Right ventricle myocardium superior (tissue), 1 donor: ENCODE measurements at places on chromosomes 5 and 9. TPM values are rescaled to one million over a fixed set of nuclear protein-coding genes. Genes with fewer than 3 reads are reported as not detected.

DNA sequence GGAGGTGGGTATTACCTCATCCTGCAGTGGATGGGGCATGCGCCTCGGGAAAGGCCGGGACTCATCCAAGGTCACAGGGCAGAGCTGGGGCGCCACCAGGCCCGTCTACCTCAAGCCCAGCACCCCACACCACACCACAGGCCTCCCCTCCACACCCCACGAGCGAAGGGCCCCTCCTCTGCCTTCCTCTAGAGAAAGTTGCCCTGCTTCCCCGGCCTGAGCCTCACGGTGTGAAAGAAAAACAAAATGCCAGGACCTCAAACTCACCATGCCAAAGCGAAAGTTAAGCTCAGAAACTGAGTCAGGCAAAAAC lies 161.1 kb downstream of the COL23A1 start:
- no peak for DNase-seq

GRCh38 chr9:32579706-32580331 lies 6.9 kb upstream of the NDUFB6 start:
- peak; percentile 79 for DNase-seq

DNA sequence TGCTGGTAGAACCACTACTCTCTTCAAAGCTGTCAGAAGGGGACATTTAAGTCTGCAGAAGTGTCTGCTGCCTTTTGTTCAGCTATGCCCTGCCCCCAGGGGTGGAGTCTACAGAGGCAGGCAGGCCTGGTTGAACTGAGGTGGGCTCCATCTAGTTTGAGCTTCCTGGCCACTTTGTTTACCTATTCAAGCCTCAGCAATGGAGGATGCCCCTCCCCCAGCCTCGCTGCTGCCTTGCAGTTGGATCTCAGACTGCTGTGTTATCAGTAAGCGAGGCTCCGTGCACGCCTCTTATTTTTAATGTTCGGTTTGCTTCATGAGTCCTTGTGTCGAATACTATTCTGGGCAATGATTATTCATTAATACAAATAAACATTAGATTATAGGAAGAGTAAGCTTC lies 3.1 kb upstream of the SLC27A6 start:
- DNase-seq = no peak

GRCh38 chr9:115413304-115413703 lies 295.3 kb upstream of the TNC start:
- DNase-seq = no peak

DNA sequence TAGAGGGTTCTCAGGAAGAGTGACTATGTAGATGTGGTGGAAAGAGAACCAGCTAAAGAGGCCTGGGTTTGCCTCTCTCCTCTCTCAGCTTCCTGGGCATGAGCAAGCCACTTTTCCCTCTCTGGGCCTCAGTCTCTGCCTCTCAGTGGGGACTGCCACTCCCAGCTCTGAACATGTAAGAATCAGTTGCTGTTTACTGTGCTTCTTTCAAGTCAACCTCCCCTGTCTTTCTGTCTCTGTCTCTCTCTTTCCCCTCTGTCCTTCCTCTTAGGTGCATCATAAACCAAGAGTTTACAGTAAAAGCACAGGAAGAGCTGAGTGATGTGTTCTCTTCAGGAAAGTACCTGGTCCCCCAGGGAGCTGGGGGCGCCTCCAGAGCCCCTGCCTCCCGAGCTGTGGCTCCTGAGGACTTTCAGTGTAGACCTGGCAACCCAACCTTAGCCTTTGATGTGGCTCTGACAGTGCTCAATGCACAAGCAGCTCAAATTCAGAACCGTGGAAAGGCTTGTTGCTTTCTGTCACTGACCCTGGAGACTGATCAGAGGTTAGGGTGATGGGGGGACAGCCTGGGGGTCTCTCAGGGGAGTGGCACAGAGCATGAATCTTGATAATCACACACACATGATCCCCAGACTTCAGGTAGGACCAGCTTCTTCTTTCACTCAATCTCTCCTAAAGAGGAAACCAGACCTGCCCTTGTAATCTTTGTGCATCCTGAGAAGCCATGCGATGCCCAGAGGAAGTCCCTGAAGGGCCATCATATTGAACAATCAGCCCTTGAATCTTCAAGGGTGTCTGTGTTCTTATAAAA lies 59.4 kb upstream of the TNFSF8 start:
- DNase-seq = no peak

DNA sequence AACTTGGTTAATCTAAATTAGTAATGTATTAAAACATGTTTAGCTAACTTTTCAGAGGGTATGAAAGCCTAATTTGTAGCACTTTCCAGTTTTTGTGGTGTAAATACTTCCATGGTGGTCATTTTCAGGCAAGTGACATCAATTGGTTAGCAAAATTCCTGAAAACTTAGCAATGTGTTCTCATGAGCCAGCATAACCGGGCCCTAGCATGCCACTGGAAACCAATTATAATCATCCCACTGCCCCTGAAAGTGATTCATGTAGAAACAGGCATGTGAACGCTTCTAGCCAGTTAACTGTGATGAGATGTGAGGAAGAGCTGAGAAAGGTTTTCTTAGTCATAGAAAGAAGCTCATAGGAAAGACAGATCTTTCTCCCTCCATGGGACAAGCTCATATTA lies 417.2 kb downstream of the TLR4 start:
- DNase-seq = no peak

DNA sequence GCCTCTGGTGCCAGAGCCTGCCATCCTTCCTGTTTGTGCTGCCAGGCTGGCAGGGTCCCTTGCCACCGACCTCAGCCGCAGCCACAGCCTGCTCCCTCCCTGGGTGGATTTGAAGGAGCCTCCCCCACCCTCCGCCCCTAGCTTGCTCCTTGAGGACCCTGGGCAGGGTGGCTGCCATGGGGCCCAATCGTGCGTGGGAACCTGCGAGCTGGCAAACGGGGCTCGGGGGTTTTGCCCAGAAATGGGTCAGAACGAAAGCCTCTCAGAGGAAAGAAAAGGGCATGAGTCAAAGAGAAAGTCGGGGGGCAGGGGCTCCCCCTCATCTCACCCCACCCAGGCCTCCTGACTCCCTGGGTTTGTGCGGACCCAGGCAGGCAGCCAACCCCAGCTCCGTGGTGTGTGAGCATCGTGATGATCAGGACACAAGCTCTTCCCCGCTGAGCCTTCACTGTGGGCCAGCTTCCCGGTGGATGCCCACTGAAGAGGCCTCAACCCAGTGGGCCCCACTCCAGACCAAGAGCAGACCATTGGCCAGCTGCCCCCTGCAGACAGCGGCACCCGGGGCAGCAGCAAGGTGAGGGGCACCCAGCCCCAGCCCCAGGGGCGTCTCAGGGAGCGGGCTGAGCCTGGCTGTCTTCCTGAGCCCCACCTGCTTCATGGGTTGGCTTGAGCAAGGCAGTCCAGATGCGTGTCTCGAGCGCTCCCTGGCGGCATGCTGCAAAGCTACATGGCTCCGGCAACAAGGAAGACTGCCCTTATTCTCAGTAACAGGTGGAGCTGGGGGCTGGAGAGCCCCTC lies 3.0 kb upstream of the FUT7 start:
- peak; percentile 89 for DNase-seq

GRCh38 chr5:132209131-132209530 lies 18.5 kb downstream of the P4HA2 start:
- no peak for DNase-seq

- no peak for DNase-seq
Observed at GRCh38 chr5:71615809-71616208, 28.7 kb downstream of the MCCC2 start.

DNA sequence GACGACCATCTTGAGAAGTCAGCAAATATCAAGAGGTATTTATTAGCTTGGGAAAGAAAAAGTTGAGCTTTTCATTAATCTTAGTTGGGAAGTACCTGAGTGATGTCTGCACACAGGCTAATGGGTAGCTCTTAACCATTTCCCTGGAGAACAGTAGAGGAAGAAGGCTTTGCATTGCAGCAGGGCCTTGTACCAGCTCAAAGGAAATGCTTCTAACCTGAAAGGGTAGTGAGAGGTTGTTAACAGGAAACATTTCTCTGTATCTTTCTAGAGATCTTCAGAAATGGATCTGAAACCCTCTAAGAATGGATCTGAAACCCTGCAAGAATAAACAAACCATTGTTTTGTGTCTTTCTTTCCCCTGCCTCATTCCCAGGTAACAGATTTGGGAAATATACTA lies 393.3 kb downstream of the PLK2 start:
- no peak for DNase-seq

DNA sequence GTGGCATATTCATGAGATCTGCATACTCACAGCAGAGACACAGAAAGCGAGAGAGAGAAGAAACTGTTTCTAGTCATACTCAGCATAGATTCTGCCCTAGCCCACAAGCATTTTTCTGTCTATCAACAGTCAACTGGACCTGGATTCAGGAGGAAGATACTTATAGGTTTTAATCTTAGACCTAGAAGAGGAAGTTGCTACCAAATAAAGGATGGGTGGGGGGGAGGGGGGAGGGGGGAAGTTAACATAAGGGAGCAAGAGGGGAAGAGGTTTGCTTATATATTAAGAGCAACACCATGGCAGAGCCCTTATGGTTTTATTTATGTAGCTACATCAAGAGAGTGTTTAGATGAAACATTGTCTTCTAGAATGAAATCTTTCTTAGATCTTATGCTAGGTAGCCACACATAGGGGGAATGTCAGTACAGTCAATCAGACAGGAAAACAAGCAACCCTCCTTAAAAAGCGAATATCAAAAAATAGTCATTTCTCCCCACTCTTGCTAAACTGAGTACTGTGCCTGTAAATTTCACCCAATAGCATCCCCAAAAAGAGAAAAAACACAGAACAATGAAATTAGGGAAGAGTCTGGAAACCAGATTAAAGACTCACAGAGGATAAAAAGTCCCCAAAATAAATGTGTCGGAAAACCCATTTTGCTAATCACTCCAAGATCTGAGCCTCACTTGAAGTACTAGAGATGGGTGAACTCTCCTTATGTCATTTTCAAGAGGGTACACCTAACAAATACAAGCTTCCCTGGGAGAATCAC lies 192.7 kb upstream of the NR4A3 start:
- no peak for DNase-seq

GRCh38 chr9:16348531-16348930 lies 521.9 kb downstream of the BNC2 start:
- DNase-seq = no peak

DNA sequence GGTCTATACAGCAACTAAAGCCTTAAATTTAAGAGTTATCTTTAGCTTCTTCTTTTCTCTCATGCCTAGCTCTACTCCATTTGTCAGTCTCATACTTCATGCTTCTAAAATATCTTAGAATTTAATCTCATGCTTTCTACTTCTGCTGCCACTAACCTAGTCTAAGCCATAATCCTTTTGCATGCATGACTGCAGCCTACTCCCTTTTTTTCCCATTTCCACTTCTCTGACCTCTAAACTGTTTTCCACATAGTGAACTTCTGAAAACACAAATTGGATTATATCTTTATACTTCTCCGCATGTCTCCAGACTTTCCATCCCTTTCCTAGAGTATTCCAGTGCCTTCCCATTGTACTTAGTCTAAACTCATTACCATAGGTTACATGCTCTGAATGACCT lies 193.0 kb downstream of the XRCC4 start:
- DNase-seq = no peak

- DNase-seq = no peak
Observed at GRCh38 chr5:68257210-68257609, 41.7 kb downstream of the PIK3R1 start.

DNA sequence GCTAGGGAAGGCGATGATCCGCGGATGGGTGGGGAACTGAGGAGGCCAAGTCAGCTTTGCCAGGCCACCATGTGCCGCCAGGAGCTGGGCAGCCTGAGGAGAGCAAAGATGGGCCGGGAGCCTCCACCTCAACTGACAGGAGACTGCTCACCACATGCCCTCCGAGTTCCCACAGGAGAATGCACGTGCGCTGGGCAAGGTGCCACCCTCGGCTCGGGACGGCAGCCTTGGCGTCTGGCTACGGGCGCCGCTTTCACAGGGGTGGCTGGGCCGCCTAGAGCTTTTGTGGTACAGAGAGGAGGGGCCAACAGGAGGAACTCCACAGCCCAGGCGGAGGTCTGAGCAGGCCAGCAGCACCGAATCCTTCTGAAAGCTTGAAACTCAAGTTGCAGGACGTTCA lies 5.3 kb upstream of the TBC1D9B start:
- DNase-seq = no peak

DNA sequence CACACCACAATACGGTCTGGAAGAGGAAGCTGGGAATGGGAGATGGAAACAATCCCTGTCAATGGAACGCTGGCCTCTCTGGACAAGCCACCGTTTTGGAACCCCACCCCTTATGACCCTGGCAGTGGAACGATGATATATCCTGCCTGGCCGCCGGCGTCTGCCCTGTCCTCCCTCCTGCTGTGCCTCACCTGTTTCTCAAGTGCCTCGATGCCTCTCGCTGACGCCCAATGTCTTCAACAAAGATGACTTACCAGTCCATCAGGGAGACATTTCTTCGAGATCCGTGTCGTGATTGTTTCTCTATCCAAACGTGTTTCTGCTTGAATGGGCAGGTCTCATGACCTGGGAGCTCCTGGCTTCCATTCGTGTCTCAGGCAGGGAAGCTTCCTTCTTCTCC lies 476.5 kb downstream of the SPATA31A7 start:
- no peak for DNase-seq

DNA sequence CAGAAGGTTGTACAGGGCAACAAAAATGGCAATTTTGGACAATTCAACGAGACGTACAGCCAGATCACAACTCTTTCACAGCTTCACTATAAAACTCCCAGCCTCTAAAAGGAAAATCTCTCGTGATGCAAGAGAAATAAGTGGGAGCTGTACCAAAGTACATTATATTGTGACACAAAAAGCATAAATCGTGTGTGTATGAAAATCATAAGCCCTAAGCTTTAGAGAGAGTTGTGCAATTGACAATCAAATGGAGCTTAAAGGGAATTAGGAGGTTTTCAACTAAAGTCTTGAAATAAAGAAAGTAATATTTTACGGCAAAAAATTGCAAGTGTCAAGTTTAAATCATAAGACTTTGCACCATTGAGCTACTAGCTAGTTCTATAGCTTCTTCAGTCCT lies 194.8 kb upstream of the TBCA start:
- DNase-seq = no peak

DNA sequence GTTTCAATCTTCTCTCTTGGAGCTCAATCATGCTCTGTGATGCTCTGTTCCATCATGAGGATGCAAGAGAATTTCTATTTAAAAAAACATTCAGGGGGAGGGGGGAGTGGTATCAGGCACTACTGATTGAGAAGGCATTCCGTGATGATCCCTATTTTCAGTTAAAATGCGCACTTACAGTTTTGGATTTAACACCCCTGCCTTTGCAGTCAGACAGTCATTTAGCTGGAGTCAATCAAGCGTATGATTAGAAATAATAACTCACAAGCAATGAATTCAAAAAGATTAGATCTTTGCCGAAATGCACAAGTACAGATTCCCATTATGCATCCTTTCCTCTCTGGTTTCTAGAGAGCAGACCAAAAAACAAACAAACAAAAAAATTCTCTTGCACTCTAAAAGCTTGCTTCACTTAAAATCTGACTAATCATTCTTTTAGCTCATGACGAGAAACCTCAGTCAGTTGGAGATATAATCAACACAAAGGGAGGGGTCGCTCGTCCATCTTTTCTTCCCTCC lies 55.4 kb downstream of the EFNA5 start:
- no peak for DNase-seq

Gene ASS1
- total RNA-seq = 74.4 TPM

Gene C9orf153
- 0.22 TPM for total RNA-seq

Gene PJA2
- 70.5 TPM for total RNA-seq

Gene ZNG1F
- total RNA-seq = 2.3 TPM

Gene ADAMTS19
- total RNA-seq = 0.81 TPM

Gene AJM1
- total RNA-seq = 7.3 TPM

Gene PCDHGA9
- 4.3 TPM for total RNA-seq

Gene PCDHB11
- 0.73 TPM for total RNA-seq

Gene EXOC3
- 46.4 TPM for total RNA-seq

Gene CCDC171
- 1.6 TPM for total RNA-seq
